ENCODE measurements at places on chromosomes 2 and 18.

DNA sequence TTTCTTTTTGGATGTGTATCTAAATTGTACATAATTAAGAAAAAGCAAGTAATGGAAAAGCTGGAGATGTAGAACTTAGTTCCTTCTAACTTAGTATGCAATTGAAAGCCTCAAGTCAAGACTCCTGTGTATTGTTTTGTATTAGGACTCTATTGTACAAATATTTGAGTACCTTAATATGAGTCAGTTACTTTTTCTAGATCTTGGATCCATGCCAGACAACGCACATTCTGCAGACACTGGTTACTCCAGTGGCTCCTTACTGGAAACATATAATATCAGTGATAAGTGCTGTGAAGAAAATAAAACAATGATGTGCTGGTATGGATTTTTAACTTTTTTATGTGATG is 1.5 kb downstream of the SLC39A10 start:
- DNase-seq: peak; percentile 92

- no peak for DNase-seq
These were observed 43.8 kb downstream of the MPHOSPH10 start for GRCh38 chr2:71174207-71174606.

DNA sequence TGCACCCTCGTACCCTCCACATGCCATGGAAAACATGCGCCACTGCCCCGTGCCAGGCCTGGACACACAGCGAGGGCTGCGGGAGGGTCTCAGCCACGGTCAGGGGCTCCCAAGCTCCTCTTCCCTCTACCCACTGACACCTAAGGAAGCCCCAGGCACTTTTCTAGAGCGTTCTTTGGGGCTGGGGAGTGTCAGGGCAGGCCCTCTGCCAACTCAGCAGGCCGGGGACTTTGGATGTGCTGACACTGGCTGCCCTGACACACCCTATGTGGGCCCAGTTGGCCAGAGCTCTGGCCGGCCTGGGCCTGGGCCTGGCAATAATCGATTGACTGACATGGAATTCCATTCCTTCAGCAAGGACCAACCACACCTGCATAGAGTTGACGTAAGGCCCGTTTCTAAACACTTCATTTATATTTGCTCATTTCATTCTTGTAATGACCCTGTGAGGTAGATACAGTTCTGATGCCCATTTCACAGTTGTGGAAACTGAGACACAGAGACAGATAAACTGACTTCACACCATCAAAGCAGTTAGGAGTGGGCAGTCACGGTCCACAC is 70.5 kb downstream of the ZFP36L2 start:
- no peak for DNase-seq

- no peak for DNase-seq
These were observed 53.6 kb downstream of the PKDCC start for GRCh38 chr2:42101206-42102023.

DNA sequence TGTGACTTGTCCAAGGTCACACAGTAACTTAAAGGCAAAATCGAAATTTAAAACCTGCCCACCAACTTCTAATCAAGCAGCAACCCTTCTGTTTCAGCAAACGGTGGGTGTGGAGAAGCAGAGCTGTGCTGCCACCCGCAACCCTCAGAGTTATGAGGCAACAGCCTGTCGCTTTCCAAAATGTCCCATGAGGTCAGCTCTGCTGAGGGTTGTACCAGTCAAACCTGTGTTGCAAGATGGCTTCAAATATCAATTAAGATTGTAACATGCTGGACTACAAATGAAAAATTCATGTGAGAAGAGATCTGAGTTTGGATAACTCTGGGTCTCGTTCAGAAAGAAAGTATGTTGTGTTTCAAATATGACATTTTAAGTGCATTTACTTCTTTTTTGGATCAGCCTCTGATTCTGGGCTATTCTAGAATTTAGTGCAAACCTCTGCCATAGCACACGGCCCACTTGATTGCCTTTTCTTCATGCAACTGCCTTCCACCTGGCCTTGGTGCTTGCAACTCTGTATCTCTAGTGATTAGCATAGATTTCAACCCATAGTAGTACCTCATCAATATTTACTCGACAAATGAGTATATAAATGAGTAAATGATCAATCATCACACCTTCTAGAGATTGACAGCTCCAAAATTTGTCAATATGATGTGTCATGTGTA is 69.3 kb downstream of the TIMM21 start:
- no peak for DNase-seq

DNA sequence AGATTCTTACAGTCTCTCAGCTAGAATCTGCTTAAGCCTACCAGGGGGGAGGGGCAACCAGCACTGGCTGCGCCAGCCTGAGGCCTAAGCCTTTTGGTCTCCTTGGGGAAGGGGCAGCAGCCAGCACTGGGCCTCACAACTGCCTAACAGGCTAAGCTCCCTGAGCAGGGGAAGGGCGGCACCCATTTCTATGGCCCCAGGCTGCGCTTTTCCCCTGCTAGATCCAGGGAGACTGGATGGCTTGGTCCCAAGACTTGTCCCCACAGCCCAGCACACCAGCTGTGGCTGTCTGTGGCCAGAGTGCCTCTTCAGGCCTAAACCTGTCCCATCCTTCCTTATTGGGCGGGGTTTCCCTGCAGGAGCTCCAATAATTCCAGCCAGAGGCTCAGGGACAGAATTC is 1230.3 kb upstream of the CRIM1 start:
- DNase-seq: no peak

GRCh38 chr2:178635897-178636296 is 155.6 kb downstream of the PLEKHA3 start:
- DNase-seq: no peak

- no peak for DNase-seq
These were observed 195.9 kb downstream of the SH3RF3 start for GRCh38 chr2:109324861-109325260.

DNA sequence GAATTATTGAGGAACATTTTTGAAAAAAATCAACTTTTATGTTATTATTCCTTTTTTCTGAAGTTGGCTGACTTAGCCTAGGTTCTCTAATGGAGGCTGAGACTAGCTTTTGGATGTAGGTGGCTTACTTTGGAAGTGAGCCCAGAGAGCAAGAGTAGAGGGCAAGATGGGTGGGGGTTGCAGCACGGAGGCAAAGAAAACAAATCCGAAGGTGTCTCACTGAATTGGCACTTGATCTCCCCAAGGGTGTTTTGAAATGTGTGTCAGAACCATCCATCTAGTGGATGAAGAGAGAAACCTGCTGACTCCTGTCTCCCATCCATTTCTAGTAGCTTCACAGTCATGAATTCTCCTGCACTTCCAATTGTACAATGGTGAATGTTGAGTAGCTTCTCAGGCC is 390.7 kb downstream of the TMEM182 start:
- no peak for DNase-seq

DNA sequence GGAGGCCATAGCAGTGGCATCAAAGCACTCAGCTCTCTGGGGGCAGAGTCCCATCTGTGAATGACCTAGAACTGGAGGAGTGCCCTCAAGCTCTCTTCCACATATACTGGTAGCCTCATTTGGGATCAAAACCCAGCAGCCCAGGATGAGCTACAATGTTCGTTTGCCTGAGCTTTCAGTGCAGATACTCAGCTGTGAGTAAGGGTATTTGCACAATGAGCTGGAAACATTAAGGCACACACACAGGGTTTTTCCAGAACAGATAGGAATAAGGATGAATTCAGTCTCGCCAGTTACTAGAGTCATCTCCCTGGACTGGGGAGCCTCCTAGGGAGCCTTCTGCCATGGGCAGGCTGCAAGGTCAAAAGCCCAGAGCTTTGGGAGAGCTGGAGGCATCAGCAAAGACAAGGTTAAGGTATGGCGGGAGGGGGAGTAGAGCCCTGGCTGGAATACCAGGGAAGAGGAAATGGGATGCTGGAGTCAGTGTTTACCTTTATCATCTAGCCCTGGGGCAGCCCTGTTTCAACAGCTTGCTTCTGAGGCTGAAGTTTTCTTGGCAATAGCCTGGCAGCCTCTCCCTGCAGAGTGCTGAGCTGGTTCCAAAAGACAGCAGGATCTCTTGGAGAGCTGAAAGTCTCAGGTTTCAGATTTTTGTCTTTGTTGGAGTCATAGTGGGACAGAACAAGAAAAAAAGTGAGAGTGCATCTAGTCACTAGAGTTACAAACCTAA is 187.7 kb downstream of the LOXHD1 start:
- DNase-seq: no peak

GRCh38 chr2:65456064-65456463 is 23.7 kb upstream of the SPRED2 start:
- DNase-seq: no peak

GRCh38 chr2:135744760-135745314 is 3.2 kb downstream of the UBXN4 start:
- peak; percentile 61 for DNase-seq

GRCh38 chr2:218997731-218998130 is 4.5 kb upstream of the CRYBA2 start:
- no peak for DNase-seq

GRCh38 chr18:48051945-48052840 is 121.7 kb upstream of the SMAD2 start:
- no peak for DNase-seq

DNA sequence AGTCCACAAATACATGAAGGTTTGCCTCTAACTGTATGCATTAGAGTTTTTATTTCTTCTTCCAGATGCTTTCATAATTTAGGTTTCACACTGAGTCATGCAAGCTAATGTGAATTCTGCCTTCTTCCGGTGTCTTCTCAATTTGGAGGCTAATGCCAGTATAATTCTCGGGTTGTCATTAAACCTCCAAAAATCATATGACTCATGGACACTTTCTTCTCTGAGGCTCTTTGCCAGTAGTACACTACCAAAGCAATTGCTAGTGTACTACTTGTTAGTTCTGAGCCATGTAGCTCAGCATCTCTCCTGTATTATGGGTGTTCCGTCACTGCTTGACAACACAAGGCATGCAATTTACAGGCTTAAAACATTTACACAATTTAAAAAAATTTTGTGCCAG is 137.1 kb downstream of the VWC2L start:
- no peak for DNase-seq

GRCh38 chr2:167493862-167494261 is 605.6 kb downstream of the XIRP2 start:
- DNase-seq: no peak

DNA sequence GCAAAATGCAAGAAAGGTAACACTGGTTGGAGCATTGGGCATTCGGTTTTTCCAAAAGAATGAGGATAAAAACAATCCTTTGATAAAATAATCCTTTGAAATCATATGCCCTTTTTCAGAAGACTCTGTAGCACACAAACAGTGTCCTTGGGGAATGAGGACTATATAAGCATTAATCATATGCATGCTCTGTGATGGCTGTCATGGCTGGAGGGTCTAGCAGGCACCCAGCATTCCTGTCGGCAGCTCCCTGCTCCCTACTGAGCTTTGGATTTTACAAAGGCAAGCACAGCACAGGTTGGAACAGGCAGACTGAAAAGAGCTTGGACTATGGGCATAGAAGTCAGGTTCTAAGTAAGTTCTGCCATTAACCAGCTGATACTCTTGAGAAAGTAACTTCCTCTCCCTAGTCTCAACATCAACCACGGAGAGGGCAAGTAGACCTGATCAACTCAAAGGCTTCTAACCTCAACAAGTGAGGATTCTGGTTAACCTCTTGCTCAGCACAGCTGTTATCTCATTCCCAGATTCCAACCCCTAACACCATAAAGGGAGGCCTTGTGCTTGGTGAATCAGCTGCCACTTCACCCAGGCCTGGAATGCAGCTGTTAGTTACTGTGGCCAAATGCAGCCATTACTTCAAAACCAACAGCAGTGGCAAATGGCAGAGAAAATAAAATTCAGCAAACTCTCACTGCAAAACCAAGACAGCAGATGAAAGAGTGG is 29.5 kb downstream of the GALNT14 start:
- no peak for DNase-seq

GRCh38 chr2:1593371-1594122 is 150.8 kb downstream of the PXDN start:
- peak; percentile 82 for DNase-seq

- DNase-seq: peak; percentile 79
These were observed 151.6 kb downstream of the DTNB start for GRCh38 chr2:25521665-25522387.

DNA sequence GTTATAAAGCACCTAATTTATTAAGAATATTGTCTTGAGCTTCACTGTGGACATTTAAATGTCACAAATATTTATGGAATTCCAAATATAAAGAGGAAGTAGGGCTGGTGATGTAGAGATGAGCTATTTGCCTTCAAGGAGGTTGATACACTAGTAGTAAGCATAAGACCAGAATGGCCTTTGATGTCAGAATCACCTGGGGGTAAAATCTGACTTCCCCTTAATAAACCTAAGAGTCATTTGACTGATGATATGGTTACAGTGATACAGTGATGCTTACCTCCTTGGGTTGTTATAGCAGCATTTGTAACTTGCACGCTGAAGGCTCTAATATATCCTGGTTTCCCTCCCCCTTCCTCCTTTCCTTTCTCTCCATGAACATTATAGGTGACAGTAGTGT is 143.7 kb downstream of the CERS6 start:
- DNase-seq: no peak

DNA sequence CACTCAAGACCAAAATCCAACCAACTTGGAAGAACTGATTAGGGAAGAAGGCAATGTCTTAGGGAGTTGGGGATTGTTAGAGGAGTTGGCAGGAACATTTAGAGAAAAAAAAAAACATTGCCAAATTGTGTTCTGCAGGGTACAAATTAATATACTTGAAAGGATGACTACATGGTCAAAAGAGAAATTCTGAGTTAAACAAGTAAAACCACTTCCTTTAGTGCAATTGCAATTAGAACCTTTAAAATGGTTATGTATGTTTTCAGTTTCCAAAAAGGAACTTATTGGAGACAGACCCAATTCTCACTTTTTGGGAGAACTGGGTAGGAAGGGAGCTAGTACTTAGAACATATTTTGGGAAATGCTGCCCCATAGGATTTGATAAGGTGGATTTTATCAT is 137.9 kb downstream of the GPD2 start:
- DNase-seq: no peak

- no peak for DNase-seq
These were observed 14.0 kb downstream of the SERTAD2 start for GRCh38 chr2:64639691-64640090.

DNA sequence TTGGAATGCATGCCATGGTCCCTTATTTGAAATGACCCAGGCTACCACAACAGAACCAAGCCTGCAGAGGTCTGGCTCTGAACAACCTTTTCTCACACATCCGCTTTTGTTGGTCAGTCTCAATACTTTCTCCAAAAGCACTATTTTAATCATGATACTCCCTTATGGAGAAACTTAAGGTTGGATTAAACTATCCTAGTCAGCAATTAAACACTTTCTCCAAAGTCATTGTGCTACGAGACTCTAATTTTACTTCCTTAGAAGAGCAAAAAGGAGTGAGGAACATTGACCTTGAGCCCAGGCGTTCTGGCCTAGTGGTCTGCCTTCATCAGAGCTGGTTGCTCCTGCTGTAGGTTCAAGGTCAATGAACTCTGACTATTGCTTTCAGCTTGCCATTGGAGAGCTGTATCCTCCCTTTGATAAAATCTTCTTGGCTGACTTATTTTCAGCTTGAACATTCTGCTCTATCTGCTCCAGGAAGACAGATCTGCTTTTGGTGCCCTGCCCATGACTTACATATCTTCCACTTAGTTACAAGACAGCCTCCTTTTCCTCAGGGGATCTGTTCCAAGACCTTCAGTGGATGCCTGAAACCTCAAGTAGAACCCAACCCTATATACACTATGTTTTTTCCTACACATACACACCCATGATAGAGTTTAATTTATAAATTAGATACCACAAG is 91.2 kb downstream of the NCKAP5 start:
- DNase-seq: no peak

- DNase-seq: no peak
These were observed 255.7 kb downstream of the CELF4 start for GRCh38 chr18:37309861-37310260.

All from HT-29 (cell line).